MM.1S (cell line): ENCODE measurements at places on chromosomes 11 and 22.

GRCh38 chr22:38751422-38752346, 4.1 kb downstream of the SUN2 start:
- peak; percentile 92 for DNase-seq

- DNase-seq, result no peak
Measured at GRCh38 chr11:14582793-14583192, 60.8 kb upstream of the PDE3B start.

GRCh38 chr11:45942381-45942780, 19.9 kb downstream of the LARGE2 start:
- DNase-seq, result no peak

DNA sequence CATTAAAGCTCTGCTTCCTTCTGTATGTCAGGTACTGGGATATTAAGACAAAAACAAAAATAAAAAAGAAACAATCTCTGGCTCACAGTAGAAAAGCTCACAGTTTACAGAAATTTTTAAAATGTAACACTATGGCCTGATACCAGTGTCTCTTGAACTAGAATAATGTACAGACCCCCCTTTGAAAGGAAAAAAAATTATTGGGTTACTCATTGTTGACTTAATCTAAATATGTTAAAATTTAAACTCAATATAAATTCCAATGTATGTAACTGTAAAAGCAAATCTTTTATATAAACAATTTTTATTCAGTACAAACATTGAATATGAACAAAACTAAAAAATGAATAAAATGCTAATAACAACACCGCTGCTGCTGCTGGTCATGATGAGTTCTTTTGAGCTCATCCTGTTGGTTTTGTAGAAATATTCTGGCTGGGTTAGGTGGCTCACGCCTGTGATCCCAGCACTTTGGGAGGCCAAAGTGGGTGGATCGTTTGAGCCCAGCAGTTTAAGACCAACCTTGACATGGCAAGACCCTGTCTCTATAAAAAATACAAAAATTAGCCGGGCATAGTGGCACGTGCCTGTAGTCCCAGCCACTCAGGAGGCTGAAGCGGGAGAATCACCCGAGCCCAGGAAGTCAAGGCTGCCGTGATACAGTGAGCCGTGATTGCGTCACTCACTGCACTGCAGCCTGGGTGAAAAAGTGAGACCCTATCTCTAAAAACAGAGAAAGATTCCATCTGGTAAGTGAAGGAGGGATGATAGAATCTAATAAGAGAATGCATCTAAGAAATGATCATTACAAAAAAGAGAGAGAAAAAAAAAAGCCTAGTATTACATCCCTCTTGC, 11.8 kb upstream of the KCNE3 start:
- DNase-seq, result no peak

DNA sequence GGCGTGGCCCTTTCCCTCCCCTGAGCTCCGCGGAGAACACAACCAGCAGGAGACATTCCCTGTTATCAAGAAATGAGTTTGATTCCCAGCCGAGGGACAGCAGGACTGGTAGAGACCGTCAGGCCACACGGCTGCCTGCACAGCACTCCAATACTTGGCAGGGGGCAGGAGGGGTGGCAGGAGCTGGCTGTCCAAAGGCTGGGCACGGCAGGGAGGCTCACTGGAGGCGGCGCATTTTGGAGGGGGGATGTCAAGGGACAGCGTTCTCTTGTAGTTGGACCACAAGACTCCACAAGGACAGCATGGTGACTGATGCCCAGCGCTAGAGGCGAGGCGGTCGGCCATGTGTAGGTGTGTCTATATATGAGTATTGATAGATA, 66.7 kb upstream of the A4GALT start:
- no peak for DNase-seq
